Activated CD8-positive, alpha-beta T cell treated with anti-CD3 and anti-CD28 coated beads for 36 hours (primary cell): ENCODE measurements at places on chromosomes 12 and 14. TPM values are rescaled to one million over a fixed set of nuclear protein-coding genes. Genes with fewer than 3 reads are reported as not detected.

FAM222A gene
- total RNA-seq, result 1.0 TPM

DNA sequence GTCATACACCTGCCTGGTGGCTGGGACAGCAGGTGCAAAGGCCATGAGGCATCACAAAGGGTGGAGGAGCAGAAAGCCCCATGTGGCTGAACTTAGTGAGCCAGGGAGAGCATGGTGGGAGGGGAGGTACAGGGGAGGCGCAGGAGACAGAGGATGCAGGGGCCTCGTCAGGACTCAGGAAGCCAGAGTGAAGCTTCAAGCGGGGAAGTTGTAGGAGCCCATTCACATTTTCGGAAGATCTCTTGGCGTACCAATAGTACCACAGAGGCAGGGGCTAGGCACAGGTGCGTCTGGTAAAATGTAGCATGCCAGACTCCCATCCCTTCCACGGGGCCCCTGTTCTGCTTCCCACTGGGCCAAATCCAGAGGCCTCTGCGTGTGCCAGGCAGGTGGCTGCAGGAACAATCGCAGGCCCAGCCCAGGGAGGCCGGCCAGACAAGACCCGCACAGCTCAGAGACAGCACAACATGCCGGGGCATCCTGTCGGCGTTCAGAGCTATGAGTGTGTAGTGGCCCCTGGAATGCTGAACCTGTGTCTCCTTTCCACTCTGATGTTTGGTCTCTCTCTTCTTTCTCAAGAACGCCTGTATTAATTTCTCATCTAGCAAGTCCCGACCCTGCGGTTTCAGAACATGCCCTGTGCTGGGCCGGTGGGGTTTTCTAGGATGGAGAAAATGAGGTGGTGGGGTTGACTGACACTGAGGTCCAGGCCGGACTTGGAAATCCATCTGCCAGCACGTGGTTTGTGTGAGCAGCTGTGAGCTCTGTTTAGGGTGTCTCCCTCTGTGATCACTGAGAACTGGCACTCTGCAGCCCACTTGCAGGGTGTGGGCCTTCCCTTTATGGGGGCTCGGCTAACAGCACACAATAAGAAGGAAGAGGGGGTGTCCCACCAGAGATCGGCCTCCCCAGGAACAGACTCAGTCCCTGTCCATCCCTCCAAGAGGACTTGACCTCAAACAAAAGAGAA, 5.5 kb upstream of the TMEM132D start:
- DNase-seq, result no peak

DNA sequence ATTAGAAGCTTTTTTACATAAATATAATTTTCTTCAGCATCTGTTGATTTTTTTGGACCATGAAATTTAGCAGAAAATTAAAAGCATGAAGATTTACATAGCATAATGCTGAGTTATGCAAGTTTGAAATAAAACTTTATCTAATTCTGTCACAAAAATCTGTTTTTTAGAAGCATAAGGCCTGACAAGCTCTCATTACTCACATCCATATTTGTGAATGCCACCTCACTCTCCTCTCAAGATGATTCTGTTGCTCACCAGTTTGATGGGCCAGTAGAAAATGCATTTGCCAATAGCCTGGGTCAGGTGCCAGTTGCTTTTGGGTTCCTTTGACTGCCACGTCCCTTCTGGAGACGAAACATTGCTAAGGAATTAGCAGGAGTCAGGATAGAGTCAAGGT, 181.5 kb upstream of the ATP2B1 start:
- no peak for DNase-seq

GRCh38 chr14:68513838-68514607, 278.8 kb downstream of the ZFP36L1 start:
- no peak for DNase-seq
